ENCODE measurements at places on chromosomes 4 and X. TPM values are rescaled to one million over a fixed set of nuclear protein-coding genes. Genes with fewer than 3 reads are reported as not detected.

DNA sequence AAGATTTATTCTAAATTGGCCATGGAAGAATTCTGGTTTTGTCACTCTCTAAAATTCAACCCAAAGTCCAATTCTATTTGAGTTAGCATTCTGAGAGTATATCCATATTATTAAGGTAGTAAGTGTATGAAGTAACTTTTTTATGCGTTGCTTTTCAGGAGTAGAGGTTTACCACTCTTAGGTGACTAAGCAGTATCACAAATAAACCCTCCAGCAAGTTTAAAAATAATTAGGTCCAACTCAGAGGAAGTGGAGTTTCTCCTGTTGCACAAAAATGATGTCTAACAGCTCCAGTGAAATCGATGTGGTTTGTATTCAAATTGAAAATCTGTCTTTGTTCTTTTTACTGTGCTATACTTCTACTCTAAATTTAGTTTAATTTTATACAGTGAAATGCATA, 6.6 kb downstream of the SCML1 start:
- no peak overlapping the region for H3K4me3 ChIP-seq
- H3K27me3 ChIP-seq: peaks cover 29% of the 10 kb centered on the region
- no peaks in the 10 kb centered on the region for H3K36me3 ChIP-seq

NOX1 gene
- not detected for total RNA-seq

GPM6B gene
- not detected for total RNA-seq

HSD17B13 gene
- total RNA-seq: 0.19 TPM

- no peak overlapping the region for H3K4me3 ChIP-seq
- H3K4me1 ChIP-seq: no peaks in the 10 kb centered on the region
Measured at GRCh38 chr4:155774033-155774432, 15.2 kb downstream of the GUCY1B1 start.

SCFD2 gene
- 39.9 TPM for total RNA-seq

DNA sequence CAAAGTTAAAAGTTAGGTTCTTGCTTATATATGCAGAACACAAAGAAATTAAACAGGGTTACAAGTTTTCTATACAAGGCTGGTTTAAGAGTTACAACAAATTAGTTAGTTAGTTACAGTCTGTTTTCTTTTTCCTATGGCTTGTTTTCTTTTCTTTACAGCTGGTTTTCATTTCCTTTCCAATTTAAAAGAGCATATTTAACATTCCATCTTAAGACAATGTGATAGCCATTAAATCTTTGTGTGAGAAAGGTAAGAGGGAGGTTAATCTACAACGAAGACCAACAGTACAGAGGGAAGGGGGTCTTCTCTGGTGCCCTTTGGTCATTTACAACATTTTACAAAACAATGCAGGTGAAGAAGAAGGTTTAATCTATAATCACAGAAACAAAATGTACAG, 290.6 kb downstream of the ZNF674 start:
- no peak for DNase-seq
- H3K4me3 ChIP-seq: no peak overlapping the region
- H3K27me3 ChIP-seq: no peaks in the 10 kb centered on the region
- peaks cover 7% of the 10 kb centered on the region for H3K4me1 ChIP-seq
- no peak overlapping the region for H3K27ac ChIP-seq
- H3K36me3 ChIP-seq: no peaks in the 10 kb centered on the region

- no peaks in the 10 kb centered on the region for H3K27me3 ChIP-seq
- no peaks in the 10 kb centered on the region for H3K36me3 ChIP-seq
- no peak overlapping the region for H3K27ac ChIP-seq
- H3K4me3 ChIP-seq: no peak overlapping the region
- DNase-seq: no peak
- H3K4me1 ChIP-seq: no peaks in the 10 kb centered on the region
Measured at GRCh38 chrX:7266288-7266687, 118.3 kb upstream of the PUDP start.

TLR6 gene
- 1.1 TPM for total RNA-seq

DNA sequence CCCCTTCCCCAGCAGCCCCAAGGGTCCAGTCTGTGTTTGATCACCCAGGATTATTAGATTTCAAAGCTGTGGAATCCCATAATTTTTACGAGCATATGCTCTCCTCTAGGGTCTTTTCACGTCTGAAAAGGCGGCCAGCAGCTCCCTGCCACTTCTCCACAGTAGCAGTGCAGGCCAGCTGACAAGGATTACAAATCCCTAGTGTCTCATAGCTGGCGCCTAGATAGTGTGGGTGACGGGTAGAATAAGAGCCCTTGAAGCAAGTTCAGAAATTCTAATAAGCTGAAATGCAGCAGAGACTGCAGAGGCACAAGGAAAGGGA, 79.4 kb downstream of the RLIM start:
- no peak for DNase-seq
- H3K4me1 ChIP-seq: peaks cover 14% of the 10 kb centered on the region
- no peaks in the 10 kb centered on the region for H3K36me3 ChIP-seq

GRCh38 chrX:136310411-136310810, 9.6 kb downstream of the ADGRG4 start:
- H3K4me1 ChIP-seq: no peaks in the 10 kb centered on the region
- H3K27me3 ChIP-seq: peaks cover 1% of the 10 kb centered on the region
- H3K36me3 ChIP-seq: no peaks in the 10 kb centered on the region
- H3K27ac ChIP-seq: no peak overlapping the region

- no peaks in the 10 kb centered on the region for H3K4me1 ChIP-seq
- DNase-seq: no peak
- H3K27ac ChIP-seq: no peak overlapping the region
- no peaks in the 10 kb centered on the region for H3K36me3 ChIP-seq
- H3K27me3 ChIP-seq: no peaks in the 10 kb centered on the region
Measured at GRCh38 chrX:11970578-11971359, 167.5 kb upstream of the FRMPD4 start.

- no peak overlapping the region for H3K4me3 ChIP-seq
- no peak overlapping the region for H3K27ac ChIP-seq
- H3K36me3 ChIP-seq: no peaks in the 10 kb centered on the region
- DNase-seq: no peak
Measured at GRCh38 chr4:622071-622995, 3.0 kb upstream of the PDE6B start.

GRCh38 chr4:183078634-183079033, 20.4 kb upstream of the WWC2 start:
- H3K27ac ChIP-seq: no peak overlapping the region
- no peaks in the 10 kb centered on the region for H3K36me3 ChIP-seq
- DNase-seq: no peak
- peaks cover 11% of the 10 kb centered on the region for H3K27me3 ChIP-seq
- no peak overlapping the region for H3K4me3 ChIP-seq

DNA sequence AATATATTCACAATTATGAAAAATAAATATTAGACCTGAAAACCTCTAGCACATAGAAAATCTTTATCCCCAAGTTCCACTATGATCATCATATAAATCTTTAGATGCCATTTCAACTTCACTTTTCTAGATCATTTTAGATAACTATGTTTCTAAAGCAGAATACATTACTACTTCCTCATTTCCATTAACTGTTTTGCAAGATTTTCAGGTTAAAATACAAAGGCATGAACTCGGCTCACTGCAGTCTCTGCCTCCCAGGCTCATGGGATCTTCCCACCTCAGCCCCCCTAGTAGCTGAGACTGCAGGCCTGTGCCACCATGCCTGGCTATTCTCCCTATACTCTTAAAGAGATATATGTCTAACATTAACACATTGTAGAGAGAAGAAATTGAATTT, 1365.9 kb upstream of the AGA start:
- no peaks in the 10 kb centered on the region for H3K4me1 ChIP-seq
- DNase-seq: no peak
- H3K36me3 ChIP-seq: no peaks in the 10 kb centered on the region

ARHGEF38 gene
- total RNA-seq: not detected

GRCh38 chr4:36313703-36314102, 32.3 kb downstream of the DTHD1 start:
- no peak for DNase-seq
- H3K4me1 ChIP-seq: peaks cover 40% of the 10 kb centered on the region
- H3K27me3 ChIP-seq: no peaks in the 10 kb centered on the region
- H3K36me3 ChIP-seq: peaks cover 8% of the 10 kb centered on the region

DGKK gene
- not detected for total RNA-seq

DNA sequence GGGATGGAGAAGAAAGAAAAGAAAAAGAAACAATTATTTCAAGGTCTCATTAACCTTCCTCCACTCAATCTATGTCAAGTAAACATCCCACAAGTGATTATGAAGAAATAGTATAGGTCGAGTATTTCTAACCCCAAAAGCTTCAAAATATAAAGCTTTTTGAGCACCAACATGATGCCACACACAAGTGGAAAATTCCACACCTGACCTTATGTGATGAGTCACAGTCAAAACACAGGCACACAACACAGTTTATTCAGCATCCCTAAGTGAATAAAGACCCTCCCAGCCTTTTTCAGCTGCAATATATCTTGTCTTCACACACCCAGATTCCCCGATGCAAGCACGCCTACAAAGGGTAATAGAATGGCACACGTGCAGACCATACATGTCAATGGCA, 51.7 kb upstream of the VEGFC start:
- H3K4me1 ChIP-seq: no peaks in the 10 kb centered on the region
- H3K27ac ChIP-seq: no peak overlapping the region
- no peak overlapping the region for H3K4me3 ChIP-seq
- no peak for DNase-seq
- no peaks in the 10 kb centered on the region for H3K36me3 ChIP-seq

DNA sequence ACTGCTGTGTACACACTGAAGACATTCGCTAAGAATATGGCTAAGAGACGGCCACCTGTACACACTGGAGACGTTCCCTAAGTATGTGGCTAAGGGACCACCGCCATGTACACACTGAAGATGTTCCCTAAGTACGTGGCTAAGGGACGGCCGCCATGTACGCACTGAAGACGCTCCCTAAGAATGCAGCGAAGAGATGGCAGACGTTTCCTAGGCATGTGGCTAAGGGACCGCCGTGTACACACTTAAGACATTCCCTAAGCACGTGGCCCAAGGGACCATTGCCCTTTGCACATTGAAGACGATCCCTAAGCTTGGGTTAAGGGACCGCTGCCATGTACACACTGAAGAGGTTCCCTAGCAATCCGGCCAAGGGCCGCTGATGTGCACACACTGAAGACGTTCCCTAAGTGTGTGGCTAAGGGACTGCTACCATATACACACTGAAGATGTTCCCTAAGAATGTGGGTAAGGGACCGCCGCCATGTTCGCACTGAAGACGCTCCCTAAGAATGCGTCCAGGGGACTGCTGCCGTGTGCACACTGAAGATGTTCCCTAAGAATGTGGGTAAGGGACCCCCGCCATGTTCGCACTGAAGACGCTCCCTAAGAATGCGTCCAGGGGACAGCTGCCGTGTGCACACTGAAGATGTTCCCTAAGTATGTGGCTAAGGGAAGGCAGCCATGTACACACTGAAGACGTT, 36.7 kb downstream of the DHRSX start:
- H3K4me3 ChIP-seq: no peak overlapping the region
- no peaks in the 10 kb centered on the region for H3K4me1 ChIP-seq
- H3K36me3 ChIP-seq: no peaks in the 10 kb centered on the region
- H3K27ac ChIP-seq: no peak overlapping the region
- H3K27me3 ChIP-seq: no peaks in the 10 kb centered on the region

ABCG2 gene
- total RNA-seq: 0.56 TPM

DNA sequence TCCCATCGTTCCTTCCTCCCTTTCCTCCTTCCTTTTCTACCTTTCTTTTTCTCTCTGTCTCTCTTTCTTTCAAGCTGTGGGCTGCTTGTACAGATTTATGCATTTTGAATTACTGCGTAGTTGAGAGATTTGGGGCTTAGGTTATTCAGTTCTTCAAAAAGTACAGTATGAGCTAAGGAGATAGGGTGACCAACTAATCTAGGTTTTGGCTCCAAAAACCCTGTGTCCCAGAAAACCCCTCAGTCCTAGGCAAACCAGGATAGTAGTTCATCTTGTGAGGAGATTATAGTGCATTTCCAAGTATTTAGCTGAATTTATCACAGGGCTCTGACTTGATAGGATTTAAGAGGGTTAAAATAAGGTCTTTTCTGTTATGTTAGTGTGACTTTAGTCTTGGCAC, 64.5 kb downstream of the NFKB1 start:
- no peaks in the 10 kb centered on the region for H3K27me3 ChIP-seq
- peaks cover 78% of the 10 kb centered on the region for H3K36me3 ChIP-seq
- no peak overlapping the region for H3K27ac ChIP-seq
- no peak for DNase-seq
- H3K4me1 ChIP-seq: peaks cover 55% of the 10 kb centered on the region

GRCh38 chrX:43589735-43590134, 66.4 kb upstream of the MAOA start:
- no peaks in the 10 kb centered on the region for H3K36me3 ChIP-seq
- H3K4me3 ChIP-seq: no peak overlapping the region
- no peak for DNase-seq

GRCh38 chrX:153966841-153967535, 4.6 kb downstream of the HCFC1 start:
- peak overlapping the region; percentile 98 for H3K4me3 ChIP-seq
- H3K4me1 ChIP-seq: peaks cover 22% of the 10 kb centered on the region
- DNase-seq: peak; percentile 71
- peaks cover 21% of the 10 kb centered on the region for H3K36me3 ChIP-seq
- peak overlapping the region; percentile 91 for H3K27ac ChIP-seq
- H3K27me3 ChIP-seq: no peaks in the 10 kb centered on the region

ARHGAP36 gene
- total RNA-seq: not detected

DNA sequence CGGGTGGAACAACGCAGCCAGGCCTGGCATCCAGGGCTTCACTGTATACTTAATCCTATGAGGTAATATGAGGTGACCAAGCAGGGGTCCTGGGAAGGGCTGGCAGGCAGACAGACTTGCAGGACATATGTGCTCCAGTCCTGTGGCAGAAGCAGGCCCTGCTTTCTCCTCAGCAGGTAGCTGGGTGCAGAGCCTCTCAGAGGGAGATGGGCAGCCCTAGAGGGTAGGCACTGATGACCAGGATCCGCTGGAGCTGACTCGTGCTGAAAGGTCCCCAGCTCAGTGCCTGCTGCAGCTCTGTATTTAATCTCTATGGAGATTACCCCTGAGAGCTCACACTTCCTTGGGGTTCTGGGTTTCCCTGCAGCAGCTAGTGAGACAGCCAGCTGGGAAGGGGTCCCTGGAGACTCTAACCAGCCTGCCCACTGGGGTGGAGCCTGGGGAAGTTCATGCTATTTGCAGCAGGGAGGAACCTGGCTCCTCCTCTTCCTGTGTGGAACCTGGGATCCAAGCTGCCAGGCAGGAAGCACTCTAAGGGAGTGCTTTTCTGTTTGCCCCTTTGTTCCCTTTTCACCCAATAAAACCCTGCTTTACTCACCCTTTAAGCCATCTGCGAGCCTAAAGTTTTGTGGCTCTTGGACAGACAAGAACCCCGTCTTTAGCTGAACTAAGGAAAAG, 339.2 kb downstream of the DCAF12L2 start:
- H3K36me3 ChIP-seq: no peaks in the 10 kb centered on the region
- H3K27ac ChIP-seq: no peak overlapping the region
- H3K27me3 ChIP-seq: no peaks in the 10 kb centered on the region
- no peaks in the 10 kb centered on the region for H3K4me1 ChIP-seq
- DNase-seq: no peak

SUPT20HL2 gene
- 0.09 TPM for total RNA-seq

CENPVL3 gene
- not detected for total RNA-seq

HTR2C gene
- total RNA-seq: not detected

P2RY8 gene
- total RNA-seq: 19.5 TPM

TFE3 gene
- 30.8 TPM for total RNA-seq

GRCh38 chr4:137249112-137249511, 283.2 kb downstream of the PCDH18 start:
- H3K4me1 ChIP-seq: no peaks in the 10 kb centered on the region
- H3K27ac ChIP-seq: no peak overlapping the region
- H3K27me3 ChIP-seq: no peaks in the 10 kb centered on the region
- H3K4me3 ChIP-seq: no peak overlapping the region

ZBTB49 gene
- 7.2 TPM for total RNA-seq

GATB gene
- 20.2 TPM for total RNA-seq

- H3K27me3 ChIP-seq: peaks cover 3% of the 10 kb centered on the region
- H3K4me3 ChIP-seq: no peak overlapping the region
- DNase-seq: no peak
- no peaks in the 10 kb centered on the region for H3K36me3 ChIP-seq
Measured at GRCh38 chrX:16160729-16161128, 6.6 kb upstream of the MAGEB17 start.

Measured in activated CD4-positive, alpha-beta T cell treated with anti-CD3 and anti-CD28 coated beads, Interleukin-2, amount 10 ng/mL, durations not matched to agents 24 days and 14 days (primary cell).